ENCODE measurements at places on chromosomes 1 and 21.

DNA sequence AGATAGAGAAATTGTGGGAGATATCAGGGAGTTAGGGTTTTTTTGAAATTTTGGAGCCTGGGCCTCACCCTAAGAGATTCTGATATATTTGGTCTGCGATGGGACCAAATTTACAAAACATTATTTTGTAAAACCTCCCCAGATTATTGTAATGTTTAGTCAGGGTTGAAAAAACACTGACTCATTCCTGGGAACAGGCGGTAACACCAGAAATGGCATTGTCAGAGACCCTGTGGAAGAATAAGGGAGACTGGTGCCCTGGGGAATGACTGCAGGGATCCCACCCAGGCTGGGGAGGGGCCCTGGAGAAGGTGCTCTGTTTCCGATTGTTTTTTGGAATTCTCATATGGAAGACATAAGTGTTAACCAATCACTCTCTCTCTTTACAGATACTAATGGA is 13.1 kb upstream of the STRIP1 start:
- DNase-seq: no peak

DNA sequence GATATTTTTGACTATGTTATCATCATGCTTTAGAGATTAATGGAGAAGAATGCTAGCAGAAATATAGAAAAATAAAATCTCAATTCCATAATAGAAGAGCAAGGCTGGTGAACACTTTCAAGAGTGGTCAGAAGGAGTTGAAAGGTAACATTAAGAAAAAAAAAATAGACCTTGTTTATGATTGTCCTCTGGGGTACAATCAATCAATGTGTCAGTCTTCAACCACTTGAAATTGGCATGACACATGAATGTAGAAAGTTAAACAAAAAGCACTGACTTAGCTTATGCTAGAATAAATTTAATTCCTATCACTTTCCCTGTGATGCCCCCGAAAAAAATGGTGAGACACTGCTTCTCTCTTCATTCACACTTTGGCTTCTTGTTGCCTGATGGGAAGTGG is 750.3 kb upstream of the ADGRL2 start:
- DNase-seq: no peak

DNA sequence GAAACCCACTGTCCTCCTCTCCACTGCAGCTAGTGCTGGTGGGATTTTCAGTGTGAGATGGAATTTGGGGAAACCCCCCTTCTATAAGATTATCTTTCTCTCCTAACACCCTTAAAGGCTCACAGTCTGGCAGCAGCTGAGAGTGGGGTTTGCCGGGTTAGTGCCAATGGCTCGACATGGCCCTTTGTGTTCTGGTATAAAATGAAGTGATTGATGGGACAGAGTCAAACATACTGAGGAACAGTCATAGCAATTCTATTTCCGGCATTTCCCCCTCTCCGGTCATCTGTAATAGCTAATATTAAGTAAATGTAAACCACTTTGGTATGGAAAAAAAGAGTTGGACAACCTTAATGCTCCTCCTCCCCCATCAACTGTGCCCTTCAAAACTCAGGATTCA is 37.6 kb downstream of the TFF3 start:
- DNase-seq: no peak

DNA sequence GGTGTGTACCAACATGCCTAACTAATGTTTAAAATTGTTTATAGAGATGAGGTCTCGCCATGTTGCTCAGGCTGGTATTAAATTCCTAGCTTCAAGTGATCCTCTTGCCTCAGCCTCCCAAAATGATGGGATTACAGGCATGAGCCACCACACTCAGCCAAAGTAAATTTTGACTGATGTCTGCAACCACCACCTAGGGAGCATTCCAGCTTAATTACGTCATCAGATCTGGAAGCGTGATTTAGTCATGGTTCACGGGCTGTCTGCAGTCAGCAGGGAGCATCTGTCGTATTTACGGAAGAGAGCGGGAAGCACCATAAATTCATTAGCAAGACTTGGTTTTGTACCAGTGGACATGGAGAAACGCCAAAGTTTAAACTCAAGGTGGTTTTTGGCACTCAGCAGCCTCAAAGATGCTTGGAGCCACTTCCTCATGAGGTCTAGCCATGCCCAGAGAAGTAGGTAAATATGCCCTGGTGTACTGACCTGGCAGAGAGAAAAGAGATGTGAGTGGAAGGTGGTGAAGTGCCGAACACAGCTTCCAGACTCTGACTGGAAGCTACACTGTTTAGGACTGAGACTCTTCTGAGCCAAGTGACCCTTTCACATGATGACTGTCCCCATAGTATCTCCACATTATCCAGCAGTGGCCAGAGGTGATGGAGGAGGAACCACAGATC is 60.8 kb upstream of the SLC35F3 start:
- no peak for DNase-seq

DNA sequence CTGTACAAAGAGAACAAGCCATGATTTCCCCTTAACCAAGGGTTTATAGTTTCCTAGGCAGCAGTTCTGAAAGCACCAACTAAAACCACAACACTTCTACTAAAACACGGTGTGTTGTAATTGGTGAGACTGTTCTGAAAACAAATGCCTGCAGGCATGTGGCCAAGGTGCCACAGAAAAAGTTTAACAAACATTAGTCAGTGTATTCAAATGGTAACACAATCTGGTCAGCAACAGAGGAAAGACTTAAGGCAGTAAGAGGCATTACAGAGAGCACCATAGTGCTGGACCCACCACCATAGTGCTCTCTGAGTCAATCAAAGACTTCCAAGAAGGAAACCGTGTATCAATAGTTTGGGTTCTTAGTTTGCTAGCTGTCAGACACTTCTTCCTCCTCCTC is 16.7 kb downstream of the SNIP1 start:
- DNase-seq: no peak

DNA sequence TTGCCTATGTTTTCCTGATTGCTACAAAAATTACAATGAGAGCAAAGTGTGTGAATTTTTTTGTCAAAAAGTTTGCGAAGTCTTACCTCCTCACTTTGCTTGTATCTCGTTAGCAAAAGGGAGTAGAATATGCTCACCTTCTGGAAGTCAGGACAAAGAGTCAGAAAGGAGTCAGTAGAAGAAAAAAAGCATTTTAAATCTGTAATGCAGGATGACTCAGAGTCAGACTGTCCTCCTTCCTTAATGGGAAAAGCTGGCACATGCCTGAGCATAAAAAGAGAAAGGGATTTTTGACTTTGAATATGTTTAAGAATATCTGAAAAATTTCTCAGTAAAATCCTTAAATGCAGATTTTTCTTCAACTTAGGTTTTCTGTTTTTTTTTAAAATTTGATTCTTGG is 14.2 kb upstream of the VN1R5 start:
- no peak for DNase-seq

- no peak for DNase-seq
Measured at GRCh38 chr21:34944015-34944755, 104.9 kb downstream of the RUNX1 start.

DNA sequence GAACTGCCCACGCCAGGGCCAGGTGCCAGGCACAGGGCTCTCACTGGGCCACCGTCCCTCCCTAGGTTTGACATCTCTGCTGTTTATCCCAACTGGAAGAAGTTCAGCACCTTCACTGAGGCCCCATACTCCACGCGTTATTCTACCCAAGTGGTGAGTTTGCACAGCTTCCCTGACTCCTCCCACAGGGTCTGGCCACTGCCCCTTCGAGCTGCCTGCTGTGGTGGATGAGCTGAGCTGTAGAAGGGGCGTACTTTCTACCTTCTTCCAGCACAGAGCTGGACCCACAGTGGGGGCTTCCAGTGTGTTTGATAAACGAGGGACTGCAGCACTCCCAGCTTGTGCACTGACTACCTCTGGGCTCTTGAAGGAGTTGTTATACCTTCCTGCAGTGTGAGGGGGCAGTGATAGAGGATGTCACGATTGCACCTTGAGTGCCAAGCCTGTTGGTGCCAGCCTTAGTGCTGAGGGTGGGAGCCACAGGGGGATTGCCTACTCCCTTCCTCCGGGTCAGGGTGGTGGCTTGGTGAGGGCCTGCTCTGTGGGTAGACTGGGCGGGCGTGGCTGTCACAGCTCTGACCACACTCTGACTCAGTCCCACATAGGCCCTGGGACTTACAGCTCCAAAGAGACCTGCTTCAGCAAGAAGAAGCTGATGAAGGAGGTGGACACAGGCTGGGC is 5.9 kb upstream of the TTC22 start:
- peak; percentile 65 for DNase-seq

GRCh38 chr1:180837020-180837419 is 75.7 kb upstream of the KIAA1614 start:
- no peak for DNase-seq

GRCh38 chr1:199794105-199794863 is 233.2 kb upstream of the NR5A2 start:
- no peak for DNase-seq

DNA sequence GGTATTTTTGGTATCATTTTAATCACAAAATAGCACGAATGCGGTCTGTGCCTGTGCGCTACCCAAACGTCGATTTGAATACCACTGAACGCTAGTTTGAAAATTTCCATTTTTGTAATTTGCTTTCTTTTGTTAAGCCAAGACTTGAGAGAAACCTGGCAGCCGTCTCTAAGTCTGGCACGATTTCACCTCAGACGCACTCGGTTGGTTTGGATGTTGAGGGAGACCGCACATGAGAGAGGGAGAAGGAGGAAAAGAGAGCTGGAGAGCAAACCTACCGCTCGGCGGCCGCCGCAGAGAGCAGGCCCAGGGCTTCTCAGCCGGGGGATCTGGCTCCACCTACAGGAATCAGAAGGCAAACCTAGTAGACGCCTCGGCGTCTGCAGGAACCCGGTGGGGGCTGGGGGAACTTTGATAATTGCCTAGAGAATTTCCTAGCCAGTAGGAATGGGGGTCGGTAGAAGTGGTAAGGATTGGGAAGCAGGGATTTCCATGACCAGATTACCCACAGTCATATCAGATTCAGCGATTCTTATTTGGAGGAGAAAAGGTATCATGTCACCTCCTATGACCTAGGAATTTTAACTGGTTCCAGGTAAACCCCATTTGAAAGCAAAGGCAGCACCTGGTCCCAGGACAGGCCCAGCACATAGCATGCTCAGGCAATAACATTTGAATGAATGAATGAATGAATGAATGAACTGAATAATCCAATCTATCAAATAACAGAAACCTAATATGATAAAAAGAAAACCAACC is 83.2 kb downstream of the TM2D1 start:
- peak; percentile 60 for DNase-seq

- no peak for DNase-seq
Measured at GRCh38 chr1:210407887-210408252, 79.2 kb downstream of the HHAT start.

DNA sequence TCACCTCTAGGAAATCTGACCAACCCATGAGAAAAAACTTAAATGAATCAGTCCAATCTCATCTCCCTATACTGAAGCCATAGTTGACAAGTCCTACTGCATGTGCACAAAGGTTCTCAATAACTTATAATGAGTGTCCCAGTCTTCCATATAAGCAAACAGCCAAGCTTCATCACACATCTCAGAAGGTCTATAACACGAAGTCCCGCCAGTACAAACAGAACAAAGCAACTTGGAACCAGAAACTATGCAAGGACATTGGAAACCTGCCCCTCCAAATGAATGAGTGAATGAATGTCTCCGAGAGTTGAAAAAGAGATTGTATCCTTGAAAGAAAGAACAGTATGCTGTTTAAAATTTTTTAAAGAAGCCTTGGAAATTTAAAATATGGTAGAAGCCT is 53.6 kb upstream of the IPO9 start:
- no peak for DNase-seq

DNA sequence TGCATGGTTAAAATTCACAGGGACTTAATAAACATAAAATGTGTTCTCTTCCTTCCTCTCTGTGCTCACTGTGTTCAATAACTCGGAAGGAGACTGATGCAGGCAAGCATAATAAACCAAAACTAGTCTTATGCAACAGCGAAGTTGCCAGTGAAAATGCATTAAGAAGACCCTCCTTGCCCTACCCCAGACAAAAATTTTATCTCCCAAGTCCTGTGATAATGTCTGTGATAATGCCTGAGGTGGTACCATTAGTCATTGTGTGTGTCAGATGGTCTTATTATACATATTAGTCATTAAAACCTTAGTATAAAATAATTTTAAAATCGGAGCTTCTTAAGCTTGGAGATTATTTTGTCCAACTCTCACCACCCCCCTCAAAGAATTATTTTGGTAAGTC is 97.8 kb downstream of the NGF start:
- no peak for DNase-seq

GRCh38 chr1:27122652-27123051 is 32.3 kb downstream of the SLC9A1 start:
- peak; percentile 48 for DNase-seq

DNA sequence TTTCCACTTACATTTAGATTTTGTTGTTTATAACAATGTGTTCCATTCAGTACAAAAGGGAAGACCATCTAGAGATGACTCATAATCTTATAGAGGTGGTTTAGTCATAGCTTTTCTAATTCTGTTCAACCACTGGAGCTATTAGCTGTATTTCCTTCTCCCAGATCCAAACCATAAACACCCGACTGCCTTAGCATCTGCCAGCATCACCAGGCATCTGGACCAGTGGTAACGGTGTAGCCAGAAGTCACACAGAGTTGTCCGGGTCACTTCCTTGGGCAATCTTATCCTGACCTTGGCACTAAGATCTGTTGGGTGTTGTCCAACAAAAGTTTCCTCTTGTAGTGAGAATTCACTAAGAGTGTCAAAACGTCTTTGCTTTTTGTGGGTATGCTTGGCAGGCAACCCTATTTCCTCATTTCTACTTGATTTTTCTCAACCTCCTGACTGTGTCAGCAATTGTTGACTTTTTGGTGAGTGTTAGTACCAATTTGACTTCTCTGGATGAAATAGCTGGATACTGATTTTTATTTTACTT is 372.1 kb upstream of the B3GALT2 start:
- DNase-seq: peak; percentile 18

DNA sequence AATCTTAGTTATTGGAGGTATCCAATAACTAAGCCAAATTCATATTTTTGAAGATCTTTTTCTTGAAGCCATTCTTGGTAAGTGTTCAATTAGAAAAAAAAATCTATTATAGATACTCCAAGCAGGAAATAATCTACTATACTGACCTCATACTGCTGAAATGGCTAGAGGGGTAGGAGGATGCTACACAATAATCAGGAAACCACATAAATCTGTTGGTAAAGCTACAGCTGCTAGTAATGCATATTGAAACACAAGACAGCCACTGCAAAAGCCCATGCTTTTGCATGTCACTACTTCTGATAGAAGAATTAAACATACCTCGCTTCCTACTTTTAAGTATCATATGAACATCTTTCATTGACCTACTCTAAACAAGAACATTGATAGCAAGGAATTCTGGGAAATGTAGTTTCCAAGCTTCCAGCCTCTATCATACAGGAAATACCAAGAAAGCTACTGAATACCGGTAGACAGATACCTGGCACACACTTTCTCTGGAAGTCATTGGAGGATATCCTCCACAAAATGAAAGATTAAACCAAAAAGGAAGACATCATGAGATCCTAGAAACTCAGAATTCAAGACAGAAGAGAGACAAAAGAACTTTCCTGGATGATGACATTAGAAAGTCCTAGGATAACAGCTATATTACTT is 103.0 kb upstream of the VAV3 start:
- no peak for DNase-seq

GRCh38 chr21:39097981-39098380 is 85.3 kb downstream of the PSMG1 start:
- no peak for DNase-seq

- DNase-seq: no peak
Measured at GRCh38 chr1:89695847-89696246, 62.9 kb downstream of the LRRC8C start.
